ENCODE measurements at places on chromosomes 6 and 20. TPM values are rescaled to one million over a fixed set of nuclear protein-coding genes. Genes with fewer than 3 reads are reported as not detected.

OR2H1 gene
- total RNA-seq: not detected

- no peak for DNase-seq
These were observed 201.8 kb downstream of the TTLL2 start for GRCh38 chr6:167526465-167527368.

DNA sequence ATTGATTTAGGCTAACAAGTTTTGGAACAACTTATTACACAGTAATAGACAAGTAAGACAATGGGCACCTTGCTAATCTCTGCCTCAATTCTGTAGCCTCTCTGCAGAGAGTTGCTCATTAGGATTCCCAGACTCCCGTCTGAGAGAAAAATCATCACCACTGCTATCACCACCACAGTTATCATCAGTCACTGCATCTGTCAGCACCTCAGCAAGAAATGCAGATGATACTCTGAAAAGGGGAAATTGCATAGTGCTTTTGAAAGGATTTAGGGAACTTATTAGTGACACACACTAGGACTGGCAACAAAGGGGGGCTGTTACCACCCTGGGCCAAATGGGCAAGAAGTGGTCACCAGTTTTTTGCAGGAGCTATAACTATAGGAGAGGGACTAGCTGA is 39.9 kb downstream of the FOXA2 start:
- DNase-seq: no peak

STX11 gene
- 2.9 TPM for total RNA-seq

GRCh38 chr6:167549213-167549612 is 224.3 kb downstream of the TTLL2 start:
- DNase-seq: no peak

PBOV1 gene
- not detected for total RNA-seq

GRCh38 chr6:11653028-11653583 is 115.6 kb downstream of the TMEM170B start:
- DNase-seq: no peak

DNA sequence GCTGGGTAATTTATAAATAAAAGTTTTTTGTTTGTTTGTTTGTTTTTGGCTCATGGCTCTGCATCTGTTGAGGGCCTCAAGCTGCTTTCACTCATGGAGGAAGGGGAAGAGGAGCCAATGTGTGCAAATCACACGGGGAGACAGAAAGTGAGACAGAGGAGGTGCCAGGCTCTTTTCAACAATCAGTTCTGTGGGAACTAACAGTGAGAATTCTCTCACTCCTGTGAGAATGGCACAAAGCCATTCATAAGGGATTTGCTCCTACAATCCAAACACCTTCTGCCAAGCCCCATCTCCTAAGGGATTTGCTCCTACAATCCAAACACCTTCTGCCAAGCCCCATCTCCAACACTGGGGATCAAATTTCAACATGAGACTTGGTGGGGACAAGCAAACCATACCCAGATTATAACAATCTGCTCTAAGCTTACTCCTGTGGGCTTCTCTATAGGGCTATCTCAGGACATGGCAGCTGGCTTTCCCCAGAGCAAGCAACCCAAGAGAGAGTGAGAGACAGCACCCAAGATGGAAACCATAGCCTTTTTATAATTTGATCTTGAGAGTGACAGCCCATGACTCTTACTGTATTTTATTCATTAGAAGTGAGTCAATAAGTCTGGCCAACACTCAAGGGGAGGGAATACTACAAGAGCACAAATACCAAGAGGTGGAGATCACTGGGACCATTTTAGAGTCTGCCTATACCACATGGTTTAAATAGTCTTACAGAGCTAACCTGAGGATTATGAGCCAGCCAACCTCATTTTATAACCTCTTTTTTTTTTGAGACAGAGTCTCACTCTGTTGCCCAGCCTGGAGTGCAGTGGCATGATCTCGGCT is 22.8 kb upstream of the LRRC1 start:
- no peak for DNase-seq

- DNase-seq: no peak
These were observed 60.2 kb downstream of the RBM38 start for GRCh38 chr20:57451431-57451794.

- DNase-seq: no peak
These were observed 1.3 kb downstream of the CCN5 start for GRCh38 chr20:44716309-44717106.

EPHA7 gene
- 11.3 TPM for total RNA-seq

MICB gene
- 2.7 TPM for total RNA-seq

GRCh38 chr6:134802426-134803058 is 147.4 kb downstream of the ALDH8A1 start:
- DNase-seq: no peak

GRCh38 chr6:116672306-116672705 is 3.7 kb upstream of the ZUP1 start:
- no peak for DNase-seq

GRCh38 chr6:21141616-21142303 is 451.8 kb upstream of the SOX4 start:
- DNase-seq: no peak

GRCh38 chr20:19978511-19979210 is 38.5 kb upstream of the NAA20 start:
- no peak for DNase-seq

DNA sequence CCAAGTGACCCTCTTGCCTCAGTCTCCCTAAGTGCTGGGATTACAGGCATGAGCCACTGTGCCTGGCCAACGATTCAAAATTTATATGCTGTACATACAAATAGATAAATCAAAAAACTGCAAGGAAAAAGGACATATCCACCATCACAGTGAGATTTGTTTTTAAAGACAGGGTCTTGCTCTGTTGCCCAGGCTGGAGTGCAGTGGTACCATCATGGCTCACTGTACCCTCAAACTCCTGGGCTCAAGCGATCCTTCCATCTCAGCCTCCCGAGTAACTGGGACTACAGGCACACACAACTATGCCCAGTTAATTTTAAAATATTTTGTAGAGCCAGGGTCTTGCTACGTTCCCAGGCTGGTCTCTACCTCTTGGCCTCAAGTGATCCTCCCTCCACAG is 61.5 kb downstream of the MAP3K7 start:
- DNase-seq: no peak

GRCh38 chr6:152404086-152404857 is 232.9 kb downstream of the SYNE1 start:
- no peak for DNase-seq

DNA sequence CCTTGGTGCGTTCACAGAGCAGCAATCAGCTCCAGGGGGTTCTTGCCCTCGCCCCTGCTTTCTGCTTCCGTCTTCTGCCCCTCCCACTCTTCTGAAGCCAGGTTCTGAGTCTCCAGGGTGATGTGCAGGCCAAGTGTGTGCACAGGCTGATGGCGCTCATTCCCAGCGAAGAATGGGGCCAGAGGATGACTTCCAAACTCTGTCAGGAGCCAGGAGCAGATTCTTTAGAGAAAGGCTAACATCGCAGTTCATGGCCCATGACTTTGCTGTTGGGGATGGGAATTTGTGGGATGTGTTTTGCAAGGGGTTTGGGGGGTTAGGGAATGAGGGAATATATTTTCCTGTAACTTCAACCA is 56.1 kb upstream of the CCN6 start:
- no peak for DNase-seq

HTR1E gene
- 0.17 TPM for total RNA-seq

- DNase-seq: no peak
These were observed 72.2 kb downstream of the SLC22A3 start for GRCh38 chr6:160420253-160420968.

DNA sequence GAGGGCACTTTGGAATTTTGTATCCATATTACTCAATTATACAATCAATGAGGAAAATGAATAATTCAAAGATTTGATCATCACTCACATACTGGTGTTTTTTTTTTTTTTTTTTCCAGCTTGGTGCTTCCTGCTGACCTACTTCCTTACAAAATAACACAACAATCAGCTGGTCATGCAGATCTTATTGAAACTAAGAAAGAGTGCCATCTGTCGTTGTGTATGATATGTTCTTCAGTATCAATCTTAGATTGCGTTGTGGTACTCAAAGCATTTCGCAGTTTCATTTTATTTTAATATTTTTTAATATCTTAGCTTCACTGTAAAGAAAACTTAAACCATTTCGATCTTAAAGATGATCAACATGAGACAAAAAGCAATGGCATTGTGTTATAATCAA is 155.6 kb downstream of the OGFRL1 start:
- no peak for DNase-seq

TTI1 gene
- total RNA-seq: 19.1 TPM

DNA sequence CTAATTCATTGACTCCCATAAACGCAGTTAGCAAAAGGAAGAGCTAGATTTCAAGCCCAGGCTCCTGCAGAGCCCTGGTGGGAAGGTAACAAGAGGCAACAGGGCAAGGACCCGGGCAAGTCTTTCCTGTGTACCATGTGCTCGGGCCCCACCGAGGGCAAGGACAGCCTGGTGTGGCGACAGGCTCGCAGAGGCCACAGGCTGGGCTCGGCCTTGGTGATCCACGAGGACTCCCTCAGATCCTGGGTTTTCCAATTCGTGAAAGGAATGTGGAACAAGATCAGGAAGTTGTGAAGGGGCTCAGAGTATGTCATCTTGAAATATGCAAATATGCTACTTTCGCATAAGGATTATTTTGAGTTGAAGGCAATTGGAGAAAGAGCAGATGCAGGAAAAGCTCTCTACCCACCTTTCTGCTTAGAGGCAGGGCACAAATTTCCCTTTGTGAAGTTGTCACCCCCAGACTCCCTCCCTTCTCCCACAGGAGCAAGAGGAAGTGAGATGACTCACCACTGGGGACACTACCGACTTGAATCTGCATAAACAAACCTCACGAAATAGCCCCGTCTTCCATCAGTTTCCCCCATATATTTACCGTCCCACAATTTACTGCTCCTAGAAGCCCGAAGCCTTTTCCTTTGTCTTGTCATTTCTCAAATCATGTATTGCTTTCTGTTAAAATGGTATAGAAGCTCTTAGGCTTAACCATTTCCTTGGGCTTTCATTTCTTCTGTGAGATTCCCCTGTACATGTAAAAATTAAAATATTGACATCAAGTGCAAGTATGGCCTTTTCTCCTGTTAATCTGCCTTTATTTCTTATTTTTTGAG is 79.0 kb downstream of the PSMG4 start:
- DNase-seq: no peak

ZC2HC1B gene
- not detected for total RNA-seq

GRCh38 chr6:109093732-109094415 is 772 bp downstream of the SESN1 start:
- DNase-seq: no peak

- no peak for DNase-seq
These were observed 41.5 kb upstream of the FAM83B start for GRCh38 chr6:54805077-54805476.

DNA sequence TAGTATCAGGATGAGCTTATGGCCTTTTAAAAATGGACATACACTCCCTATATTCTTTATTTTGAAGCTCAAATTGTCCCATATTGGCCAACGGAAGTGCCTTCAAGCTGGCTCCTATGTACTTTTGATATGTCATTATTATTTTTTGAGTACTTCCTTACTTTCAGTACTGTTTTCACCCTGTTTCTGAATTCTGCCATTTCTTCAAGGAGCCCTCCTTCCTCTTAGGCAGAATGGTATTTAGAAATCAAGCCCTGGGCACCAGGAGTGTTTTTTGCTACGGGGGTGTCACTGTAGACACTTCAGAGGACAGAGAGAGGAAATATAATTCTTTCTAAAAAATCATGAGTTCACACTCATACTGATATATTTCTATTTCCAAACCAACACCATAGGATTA is 5.5 kb upstream of the MYLK4 start:
- no peak for DNase-seq

- DNase-seq: no peak
These were observed 55.4 kb downstream of the HS3ST5 start for GRCh38 chr6:114287461-114287860.

DNA sequence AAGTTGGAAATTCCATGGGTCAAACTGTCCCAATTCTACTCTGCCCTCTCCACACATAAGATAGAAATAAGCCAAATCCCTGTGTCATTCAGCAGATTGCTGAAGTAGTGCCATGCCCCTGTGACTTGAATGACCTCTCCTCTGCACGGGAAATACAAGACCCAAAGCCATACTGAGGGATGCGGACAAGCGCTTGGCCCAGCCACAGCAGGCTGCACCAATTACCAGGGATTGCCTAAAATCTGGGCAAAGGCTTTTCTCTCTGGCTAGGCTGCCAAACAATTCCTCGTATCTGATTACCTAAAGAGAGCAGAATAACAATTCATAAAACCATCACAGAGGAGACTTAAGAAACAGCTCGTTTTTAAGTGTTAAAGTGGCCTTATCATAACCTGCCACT is 421.8 kb upstream of the JARID2 start:
- no peak for DNase-seq

- DNase-seq: no peak
These were observed 790.9 kb downstream of the TFAP2A start for GRCh38 chr6:9623985-9624384.

DNA sequence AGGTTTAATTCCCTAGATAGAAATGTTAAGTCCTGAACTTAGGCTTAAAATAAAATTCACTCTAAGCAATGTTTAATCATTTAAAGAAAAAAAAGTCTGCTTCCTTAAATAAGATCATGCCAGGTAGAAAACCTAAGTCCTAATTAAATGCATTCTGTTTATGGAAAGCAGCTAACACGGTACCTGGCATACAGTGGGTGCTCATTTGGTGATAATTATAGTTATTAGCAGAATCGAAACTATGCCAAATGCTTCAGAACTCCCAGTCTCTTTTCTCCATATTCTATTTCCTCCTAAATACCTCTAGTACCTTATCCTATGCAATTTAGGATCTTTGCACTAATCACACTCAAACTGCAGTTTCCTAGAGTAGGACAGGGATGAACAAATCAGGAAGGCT is 331.8 kb downstream of the EPHA7 start:
- no peak for DNase-seq

- no peak for DNase-seq
These were observed 1348.2 kb upstream of the GJE1 start for GRCh38 chr6:140784573-140784972.

ME1 gene
- 30.2 TPM for total RNA-seq

DNA sequence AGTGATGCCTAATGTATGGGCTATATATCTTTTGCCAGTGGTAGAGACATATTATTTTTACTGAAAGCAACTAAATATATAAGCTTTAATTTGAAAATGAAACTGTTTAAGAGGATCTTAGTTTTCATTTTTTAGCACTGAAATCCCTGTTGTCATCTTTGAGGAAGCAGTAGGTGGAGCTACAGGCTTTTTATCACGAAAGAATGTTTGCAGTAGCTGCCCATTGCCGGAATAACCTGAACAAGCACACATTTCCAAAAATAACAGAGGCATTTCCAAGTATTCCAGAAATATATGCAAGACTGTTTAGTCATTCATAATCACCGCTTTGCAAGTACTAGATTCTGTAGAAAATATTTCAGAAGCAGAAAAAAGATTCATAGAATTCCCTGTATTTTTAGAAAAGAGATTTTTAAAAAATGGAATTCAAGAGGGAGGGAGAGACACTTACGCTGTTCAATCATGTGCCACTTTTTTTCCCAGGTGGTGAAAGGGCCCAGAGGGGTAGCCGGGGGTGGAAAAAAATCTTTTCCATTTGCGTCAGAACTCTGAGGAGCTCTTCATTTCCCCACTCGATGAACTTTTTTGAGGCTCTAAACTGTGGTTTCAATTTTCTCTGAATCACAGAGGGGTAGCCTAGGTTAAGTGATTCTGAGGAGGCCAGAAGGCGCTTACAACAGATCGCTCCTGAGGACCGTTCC is 142.5 kb upstream of the FERMT1 start:
- no peak for DNase-seq

All from mucosa of gallbladder (tissue), 1 donor.